Omental fat pad (tissue), 4 donors: ENCODE measurements at places on chromosomes 6 and 20.

DNA sequence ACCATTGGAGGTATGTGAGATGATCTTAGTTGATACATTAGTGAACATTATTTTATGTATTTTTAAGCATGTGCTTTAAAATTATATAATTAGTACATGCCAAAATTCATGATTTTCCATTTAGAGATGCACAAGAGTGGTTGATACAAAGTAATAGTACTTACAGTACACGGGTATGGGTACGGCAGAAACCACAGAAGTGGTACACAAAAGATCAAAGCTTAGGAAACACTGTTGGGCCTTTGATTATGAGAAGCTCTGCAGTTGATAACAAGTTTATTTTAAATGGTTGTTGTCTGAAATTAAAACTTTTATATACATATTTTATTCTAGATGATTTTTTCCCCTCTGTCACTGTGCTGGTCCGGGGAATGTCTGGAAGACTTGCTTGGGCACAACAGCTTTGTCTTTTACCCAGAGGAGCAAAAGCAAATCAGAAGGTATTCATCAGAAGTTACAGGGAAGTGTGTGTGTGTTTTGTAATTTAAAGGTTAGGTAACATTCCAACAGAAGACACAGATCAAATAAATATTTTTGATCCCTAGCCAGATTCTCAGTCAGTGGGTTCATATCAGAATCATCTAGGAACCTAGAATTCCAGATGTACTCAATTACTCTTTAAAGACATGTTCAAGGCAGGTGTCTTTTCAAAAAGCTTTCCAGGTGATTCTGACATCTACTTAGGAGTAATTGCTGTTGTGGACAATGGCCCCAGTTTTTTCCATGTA lies 32.5 kb upstream of the ADIG start:
- DNase-seq, result no peak

- DNase-seq, result no peak
Observed at GRCh38 chr6:39339096-39339867, 16.8 kb upstream of the KCNK16 start.

GRCh38 chr20:54172856-54173652 lies 732 bp downstream of the CYP24A1 start:
- DNase-seq, result no peak

- no peak for DNase-seq
Observed at GRCh38 chr6:153437193-153437592, 306.1 kb upstream of the RGS17 start.

- no peak for DNase-seq
Observed at GRCh38 chr20:37723668-37724067, 29.8 kb downstream of the CTNNBL1 start.

DNA sequence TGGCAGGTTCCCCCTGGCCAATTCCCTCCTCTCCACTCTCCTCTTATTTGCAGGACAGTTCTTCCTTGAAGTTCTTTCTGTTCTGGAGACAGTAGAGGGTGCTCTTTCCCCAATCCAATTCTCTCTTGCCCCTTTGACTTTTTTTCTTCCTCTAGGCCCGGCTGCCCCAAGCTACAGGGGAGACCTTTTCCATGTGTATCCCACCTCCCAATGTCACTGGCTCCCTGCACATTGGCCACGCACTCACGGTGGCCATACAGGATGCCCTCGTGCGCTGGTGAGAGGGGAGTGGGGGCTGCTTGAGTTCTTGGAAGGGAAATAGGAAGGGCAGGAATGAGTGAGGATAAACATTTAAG lies 1.5 kb downstream of the VARS2 start:
- DNase-seq, result no peak

DNA sequence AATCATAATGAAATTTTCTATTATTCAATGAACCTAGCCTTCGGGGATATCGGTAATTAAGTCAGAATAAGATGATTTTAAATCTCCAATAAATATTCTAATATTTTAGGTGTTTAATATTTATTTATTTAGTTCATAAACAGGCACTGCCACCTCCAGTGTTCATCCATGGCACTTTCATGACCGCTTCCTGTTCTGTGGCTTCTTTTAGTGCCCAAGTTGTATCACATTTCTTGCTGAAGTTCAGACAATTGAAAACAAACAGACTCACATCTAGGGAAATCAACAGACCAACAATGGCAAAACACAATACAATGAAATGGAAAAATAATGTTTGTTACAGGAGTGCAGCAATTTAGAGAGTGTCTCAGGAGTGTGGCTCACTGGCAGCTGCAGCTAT lies 26.0 kb downstream of the HDDC2 start:
- DNase-seq, result no peak

DNA sequence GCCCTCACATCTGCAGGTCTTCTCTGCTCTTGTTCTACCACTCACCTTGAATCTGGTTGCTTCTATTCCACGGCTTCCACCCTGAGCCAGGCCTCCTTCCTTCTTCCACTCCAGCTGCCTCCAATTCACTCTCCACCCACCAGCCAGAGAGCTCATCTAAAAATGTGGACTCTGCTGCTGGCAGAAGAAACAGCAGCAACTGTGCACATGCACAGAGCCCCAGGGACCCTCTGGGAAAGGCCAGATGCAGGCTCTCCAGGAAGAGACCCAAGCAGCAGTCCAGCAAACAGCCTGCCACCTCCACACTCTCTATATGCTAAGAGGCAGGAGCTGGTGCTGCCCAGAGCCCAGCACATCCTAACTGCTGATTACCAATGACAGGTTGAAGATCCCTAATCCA lies 162.6 kb upstream of the TOP1 start:
- DNase-seq, result no peak

DNA sequence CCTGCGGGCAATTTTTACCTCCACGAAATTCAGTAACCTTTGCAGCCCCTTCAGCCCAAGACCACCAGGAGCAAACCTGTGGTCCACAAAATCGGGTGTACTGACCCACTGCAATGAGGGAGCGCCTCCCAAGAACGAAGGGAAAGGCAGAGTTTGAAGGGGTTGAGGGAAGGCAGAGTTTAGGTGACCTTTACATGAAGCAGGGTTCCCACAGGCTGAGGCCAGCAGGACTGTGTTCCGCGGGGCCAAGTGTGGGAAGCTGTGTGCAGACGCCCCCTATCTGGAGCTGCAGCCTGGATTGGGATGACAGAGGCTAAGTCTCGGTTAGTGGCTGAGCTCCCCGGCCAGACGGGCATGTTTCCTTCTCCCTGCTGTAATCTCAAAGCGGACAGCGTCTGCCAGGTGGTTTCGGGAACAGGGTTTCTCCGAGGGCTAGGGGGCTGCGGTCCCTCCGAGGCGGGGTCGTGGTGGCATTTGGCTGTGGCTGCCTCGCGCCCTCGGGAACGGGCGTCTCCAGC lies 826 bp upstream of the PYGB start:
- DNase-seq, result no peak

DNA sequence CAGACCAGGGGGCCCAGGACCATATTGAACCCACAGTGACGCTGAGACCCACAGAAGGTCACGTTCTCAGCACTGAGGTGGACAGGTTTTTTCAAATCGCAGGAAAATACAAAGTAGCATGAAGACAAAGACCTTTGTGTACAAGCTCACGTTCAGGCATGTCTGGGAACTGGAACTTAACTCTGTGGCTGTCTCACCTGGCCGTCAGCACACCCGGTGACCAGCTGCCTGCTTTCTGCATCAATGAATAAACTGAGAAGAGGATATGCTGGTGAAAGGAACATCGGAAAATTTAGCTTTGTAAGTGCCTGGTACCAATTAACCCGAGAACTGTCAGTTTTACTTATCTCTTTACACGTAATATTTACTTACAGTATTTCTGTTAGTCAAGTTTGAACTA lies 36.5 kb downstream of the WDR27 start:
- no peak for DNase-seq

GRCh38 chr20:44412402-44413144 lies 57.1 kb downstream of the HNF4A start:
- DNase-seq, result no peak

GRCh38 chr6:132300323-132300949 lies 100.8 kb downstream of the MOXD1 start:
- no peak for DNase-seq

DNA sequence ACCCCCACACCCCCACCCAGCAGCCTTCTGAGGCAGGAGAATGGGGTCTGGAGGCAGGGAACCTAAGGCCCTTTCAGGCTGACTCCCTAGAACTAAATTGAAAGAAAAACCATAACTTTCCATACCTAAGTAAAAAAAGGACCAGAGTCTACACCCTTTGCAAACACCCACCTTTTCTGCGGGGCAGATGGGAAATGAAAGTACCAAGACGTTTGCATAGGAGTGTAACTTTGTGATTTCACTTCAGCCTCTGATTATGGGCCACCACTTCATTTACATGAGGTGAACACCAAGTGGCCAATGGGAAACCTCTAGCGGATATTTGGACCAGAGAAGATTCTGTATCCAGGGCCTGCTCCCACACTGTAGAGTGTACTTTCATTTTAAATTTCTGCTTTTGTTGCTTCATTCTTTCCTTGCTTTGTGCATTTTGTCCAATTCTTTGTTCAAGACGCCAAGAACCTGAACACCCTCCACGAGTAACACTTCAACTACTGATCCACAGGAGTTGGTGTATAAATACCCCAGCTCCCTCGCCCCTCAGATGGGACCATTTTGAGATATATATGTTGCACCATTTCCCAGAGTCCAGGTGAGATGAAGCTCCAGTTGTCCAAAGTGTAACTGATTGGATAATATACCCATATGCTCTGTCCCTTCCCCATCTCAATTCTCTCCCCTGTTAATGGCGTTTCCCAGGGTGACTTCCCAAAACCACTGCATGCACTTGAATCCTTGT lies 18.9 kb upstream of the SRSF6 start:
- no peak for DNase-seq

DNA sequence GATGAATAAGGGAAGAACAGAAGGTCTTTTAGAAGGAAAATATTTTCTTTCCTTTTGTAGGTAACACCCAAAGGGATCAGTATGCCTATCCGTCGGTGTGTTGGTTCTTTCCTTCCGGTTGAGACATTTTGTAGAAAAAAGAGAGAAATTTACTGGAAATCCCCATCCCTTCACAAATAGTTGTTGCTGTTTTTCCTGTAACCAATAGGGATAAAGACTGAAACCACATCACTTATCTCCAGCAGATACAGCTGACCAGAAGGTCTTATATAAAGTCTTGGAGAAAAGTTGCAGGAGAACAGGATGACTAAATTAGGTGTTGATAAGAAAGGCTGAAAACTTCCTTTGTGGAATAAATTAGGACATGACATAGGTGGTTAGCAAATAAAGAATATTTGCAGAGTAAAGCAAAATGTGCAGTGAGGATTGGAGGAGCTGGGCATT lies 14.8 kb upstream of the HLA-DRB1 start:
- DNase-seq, result no peak

- no peak for DNase-seq
Observed at GRCh38 chr6:56716229-56716628, 73.5 kb upstream of the DST start.

DNA sequence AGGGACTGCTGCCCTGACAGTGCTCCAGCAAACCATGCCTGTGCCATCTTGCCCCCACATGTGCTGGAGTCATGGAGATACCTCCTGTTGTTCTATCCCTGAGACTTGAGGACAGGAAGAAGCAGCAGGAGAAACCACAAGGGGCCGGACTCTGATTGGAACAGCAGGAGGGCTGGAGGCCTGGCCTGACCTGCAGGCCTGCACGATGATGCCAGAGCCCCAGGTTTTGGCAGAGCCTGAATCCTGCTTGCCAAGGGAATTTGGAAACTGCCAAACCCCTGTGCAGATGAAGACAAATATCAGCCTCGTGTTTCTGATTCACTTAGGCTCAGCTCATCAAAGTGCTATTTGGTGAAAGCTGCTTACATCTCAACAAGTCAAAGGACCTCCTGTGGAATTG lies 177.6 kb downstream of the MAFB start:
- DNase-seq, result no peak

DNA sequence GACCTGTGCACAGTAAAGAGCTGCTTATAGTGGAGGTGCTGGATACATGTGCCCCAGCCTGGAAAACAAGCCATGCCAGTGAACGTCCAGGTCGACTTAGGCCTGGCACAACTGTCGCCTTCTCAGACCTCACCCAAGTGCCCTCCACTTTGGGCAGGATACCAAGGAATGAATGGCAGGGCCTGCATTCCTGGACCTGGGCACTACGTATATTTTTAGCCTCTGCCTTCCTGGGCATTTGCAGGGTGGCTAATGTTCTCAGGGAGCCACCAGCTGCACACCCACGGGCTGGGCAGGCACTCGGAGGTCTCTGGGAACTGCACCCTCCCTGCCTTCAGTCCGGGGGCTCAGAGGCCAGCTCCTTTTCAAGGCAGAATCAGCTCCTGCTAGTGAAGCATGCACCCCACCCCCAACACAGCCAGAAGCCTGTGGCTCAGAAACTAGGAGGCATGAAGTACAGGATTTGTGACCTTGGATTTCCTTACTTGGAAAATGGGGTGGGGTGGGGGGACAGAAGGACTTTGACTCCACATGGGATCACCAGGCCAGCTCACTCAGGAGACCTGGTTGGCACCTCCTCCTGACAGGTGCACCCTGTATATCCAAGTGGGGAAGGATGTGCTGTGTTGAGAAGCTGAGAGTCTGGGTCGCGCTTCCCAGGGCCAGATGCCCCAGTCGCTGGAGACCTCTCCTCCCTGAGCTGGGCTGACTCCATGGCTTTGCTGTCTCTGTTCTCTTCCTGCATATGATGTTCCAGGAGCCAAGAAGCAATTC lies 2.5 kb upstream of the LSM14B start:
- no peak for DNase-seq

GRCh38 chr6:111267764-111268333 lies 180.5 kb downstream of the SLC16A10 start:
- no peak for DNase-seq

DNA sequence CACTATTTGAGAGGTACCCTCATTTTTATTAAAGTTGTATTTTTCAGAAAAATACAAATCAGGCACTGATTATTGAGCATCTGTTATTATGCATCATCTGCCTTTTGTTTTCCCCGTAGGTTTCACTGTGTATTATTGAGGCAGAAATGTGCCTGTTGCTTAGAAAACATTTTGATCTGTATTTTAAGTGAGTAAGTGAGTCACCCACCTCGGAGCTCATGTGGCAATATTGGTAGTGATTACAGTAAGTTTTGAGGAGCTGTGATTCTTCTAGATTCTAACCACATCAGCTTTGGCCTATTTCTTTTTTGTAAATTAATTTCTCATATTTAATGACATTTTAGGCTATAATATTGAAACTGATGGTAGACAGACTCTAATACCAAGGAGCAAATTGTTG lies 59.6 kb upstream of the LAMP5 start:
- no peak for DNase-seq

GRCh38 chr20:25253606-25254275 lies 5.9 kb downstream of the PYGB start:
- DNase-seq, result no peak

DNA sequence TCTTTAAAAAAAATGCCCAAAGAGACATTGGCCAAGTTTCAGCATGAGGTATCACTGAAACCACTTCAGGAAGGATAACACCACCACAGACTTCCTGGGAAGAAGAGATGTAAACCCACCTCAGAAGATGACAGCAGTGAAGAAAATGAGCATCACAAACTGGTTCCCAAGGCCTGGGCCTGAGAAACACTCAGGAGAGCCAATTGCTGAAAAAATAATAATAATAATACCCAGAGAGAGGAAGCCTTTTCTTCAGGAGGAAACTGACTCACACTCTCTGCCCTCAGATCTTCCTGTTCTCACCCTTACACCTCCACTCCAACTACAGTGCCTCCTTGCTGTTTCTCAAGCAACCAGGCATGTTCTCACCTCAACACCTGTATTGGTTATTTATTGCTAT lies 68.1 kb upstream of the MAFB start:
- DNase-seq, result no peak

GRCh38 chr6:154304191-154304590 lies 52.4 kb downstream of the IPCEF1 start:
- DNase-seq, result no peak
